ENCODE measurements at places on chromosomes 11 and 22.

DNA sequence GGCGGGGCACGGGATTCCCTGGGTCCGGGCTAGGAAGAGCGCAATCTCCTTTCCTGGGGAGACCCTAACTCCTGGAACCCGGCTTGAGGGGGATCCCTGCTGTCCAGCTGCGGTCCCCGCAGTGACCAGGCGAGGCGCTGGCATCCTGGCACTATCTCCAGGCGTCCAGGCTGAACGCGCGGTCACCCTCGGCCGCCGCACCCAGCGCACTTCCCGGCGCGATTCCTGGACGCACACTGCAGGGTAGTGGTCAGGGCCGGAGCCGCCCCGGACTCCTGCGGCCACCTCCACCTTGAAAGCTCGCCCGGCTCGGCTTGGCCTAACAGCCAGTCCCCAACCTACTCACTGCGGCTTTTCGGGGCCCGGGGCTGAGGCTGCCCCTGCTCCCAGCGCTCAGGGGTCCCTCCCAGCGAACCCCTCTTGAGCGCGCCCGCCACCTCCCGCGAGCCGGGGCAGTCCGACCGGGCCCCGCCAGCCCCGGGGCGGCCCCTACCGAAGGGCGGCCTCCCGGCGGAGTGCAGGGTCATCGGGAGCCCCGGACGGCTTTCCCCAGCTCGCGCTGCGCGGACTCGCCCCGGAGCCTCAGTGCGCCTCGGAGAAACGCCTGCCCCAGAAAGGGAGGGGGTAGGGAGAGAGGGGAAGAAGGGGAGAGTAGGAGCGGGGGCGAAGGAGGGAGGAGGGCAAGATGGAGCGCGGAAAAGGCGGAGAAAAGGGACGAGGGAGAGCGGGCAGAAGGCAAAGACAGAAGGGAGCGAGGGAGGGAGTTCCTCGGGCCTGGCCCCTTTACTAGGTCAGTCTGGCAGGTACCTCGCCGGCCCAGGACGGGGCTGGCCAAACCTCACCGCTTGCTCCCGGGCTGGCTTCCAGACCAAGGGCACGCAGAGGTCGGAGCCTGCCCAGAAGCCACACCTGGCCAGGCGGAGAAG, 1.0 kb downstream of the POU2AF3 start:
- no peak for DNase-seq

DNA sequence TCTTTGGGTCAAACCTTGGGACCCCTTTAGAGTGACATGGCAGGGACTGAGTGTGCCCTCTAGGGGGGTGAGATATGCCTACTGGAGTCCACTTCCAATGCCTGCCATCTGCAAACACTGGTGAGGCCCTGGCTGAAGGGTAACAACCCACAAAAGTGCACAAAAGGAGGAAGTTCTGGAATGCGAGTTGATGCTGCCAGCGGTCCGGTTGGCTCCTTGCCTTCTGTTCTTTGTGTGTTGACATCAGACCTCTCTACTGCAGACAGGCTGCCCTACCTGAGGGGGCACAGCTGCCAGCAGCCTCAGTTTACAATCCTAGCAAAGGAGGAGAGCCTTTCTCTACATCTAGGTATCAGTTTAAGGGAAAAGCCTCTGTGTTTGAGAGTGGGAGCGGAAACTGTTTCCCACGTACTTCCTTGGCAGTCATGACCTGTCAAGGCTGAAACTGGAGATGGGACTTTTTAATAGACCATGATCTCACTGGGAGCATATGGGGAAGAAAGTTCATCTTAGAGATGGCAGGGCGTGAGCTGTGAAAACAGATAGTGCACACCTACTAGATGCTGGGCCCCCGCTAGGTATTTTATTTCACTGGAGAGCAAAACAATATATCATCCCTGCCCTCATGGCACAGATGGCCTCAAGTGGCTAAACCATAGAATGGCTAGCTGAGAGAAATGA, 27.2 kb downstream of the BMAL1 start:
- DNase-seq, result no peak

DNA sequence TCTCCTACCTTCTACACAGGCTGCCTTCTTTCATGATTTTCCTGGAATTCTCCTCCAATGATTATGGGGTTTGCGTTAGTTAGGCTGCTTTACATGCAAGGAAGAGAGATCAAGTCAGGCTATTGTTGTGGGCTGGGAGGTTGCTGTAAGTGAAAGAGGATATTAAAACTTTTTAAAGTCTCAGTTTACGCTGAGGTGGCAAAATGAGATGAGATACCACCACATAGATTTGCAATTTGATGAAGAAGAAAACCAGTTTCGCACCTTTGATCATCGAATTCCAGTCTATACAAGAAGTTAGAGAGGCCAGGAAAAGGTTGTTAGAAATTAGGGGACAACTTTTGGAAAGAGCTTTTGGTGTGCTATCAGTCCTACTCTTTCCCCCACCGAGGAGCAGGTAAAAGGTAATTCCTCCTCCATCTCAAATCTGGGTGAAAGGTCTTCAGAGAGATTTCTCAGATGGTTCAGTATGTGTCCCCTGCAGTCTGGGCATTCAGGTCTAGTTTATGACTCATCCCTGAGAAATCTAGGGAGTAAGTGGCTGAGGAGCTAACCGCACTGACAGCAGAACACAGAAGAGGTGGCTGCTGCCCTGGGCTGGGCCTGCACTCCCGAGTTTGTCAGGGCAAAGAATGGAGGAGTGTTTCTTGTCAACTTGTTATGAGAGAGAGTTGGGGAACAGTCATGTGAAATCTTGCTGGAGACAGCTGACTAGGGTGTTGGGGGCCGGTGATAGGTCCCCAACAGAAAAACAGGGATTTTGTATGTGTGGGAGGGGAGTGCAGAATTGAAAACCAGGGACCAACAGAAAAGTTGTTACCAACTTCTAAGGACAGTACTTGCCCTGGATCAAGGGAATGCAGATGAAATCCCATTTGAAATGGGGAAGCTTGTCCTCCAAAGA, 34.7 kb downstream of the CCDC83 start:
- no peak for DNase-seq

- peak; percentile 94 for DNase-seq
Observed at GRCh38 chr22:25736378-25737011, 5.5 kb upstream of the MYO18B start.

DNA sequence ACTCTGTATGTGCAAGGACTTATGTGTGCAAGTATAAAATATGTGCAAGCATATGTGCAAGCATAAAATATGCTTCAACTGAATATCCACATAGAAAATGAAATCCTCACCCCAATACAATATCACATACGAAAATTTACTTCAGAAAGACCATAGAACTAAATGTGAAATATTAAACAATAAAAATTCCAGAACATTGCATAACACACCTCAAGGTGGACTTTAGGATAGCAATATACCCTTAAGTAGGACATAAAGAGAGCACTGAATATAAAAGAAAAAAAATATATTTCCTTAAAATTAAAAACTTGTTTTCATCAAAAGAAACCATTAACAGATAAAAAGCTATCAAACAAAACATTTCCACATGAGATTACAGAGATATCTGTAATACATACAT, 67.8 kb downstream of the FCHSD2 start:
- DNase-seq, result no peak

DNA sequence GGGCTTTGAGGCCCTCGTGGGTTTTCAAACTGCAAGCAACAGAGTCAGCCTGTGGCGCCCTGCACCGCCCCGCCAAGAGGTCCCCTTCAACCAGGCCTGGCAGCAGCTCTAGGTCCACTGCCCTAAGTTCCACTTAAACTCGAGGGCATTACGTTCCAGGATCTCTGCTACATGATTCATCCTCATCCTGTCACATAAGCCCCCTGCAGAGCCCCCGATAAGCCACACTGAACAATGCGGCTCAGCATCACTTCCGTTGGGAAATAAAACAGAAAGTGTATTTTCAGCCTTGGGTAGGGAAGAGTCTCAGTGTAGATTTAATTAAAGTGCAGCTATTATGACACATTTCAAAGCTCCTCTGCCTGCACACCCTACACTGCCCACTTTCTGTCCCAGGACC, 24.6 kb downstream of the SULT4A1 start:
- DNase-seq, result no peak

DNA sequence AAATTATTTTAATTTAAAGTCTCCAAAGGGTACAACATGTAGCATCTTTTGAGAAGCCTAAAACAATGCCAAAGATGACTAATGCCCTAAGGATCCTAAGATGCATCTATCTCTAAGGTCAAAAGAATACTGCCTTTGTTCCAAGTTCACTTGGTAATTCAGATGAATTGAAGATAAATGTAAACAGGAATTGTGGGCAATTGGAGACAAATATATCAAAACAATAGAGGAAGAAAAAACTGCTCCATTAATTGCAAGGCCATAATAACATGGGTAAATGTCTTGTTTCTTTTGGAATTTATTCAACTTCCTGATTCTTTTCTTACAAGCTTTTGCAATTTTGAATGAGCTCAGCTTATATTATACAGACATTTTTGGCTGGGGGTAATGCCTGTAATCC, 338.6 kb downstream of the TTC28 start:
- DNase-seq, result no peak

DNA sequence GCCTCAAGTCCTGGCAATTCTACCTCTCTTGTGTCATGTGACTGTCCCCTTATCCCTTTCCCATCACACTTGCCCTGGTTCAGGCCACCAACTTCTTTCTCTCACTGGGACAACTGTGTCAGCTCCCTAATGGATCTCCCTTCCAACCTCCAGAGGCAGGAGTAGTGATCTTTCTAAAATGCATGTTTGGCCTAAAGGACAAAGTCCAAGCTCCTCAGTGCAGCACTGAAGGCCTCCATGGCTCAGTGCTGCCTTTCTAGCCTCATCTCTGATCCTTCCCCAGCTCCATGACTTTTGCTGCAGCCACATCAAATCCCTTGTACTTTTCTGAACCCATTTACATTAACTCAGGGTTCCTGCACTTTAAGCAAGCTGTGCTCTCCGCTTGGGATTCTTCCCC, 80.8 kb downstream of the CSNK2A3 start:
- no peak for DNase-seq

DNA sequence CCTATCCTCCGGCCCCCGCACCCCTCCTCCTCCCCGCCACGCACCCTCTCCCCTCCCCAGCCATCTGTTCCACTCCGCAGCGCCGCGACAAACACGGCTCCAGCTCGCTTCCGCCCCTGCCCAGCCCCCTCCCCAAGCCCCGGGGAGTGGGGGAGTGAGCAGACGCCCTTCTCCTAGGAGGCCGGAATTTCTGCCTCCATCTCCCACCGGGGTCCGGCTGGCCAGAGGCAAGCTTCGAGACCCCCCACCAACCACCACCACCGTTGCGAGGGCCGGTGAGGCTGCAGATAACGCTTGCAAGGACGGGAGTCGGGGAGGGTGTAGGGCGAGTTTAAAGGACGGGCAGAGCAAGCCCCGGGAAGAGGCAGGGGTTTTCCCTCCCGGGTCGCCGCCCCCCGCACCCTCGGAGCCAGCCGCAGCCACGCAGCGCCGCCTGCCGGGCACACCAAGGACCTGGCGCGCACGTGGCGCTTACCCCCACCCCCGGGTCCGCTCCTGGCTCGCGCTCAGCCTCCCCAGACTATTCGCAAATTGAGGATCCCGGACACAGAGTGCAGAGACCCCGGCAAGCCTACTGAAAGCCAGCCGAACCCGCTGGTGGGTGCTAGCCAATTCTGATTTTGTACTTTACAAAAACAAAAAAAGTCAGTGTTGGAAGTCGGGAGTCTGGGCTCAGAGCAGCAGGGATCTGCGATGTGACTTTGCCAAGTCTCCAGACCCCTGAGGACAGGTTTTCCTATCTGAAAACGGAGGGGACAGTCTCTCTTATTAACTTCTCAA, 22.6 kb downstream of the RTN4RL2 start:
- peak; percentile 44 for DNase-seq

GRCh38 chr11:30322191-30322590, 713 bp upstream of the ARL14EP start:
- DNase-seq, result no peak
